ENCODE measurements at places on chromosomes 4 and X. TPM values are rescaled to one million over a fixed set of nuclear protein-coding genes. Genes with fewer than 3 reads are reported as not detected.

The EVC2 gene
- 7.8 TPM for total RNA-seq

The MSANTD1 gene
- 0.83 TPM for total RNA-seq

The MCUB gene
- 16.9 TPM for total RNA-seq

The RASGEF1B gene
- total RNA-seq, result 1.1 TPM

The FAM47A gene
- total RNA-seq, result not detected

Measured in smooth muscle cell of the pulmonary artery (primary cell).